Activated CD4-positive, alpha-beta memory T cell treated with anti-CD3 and anti-CD28 coated beads, Interleukin-2, amount 10 ng/mL, durations not matched to agents 7 days and 5 days (primary cell): ENCODE measurements at places on chromosomes 6 and 20. TPM values are rescaled to one million over a fixed set of nuclear protein-coding genes. Genes with fewer than 3 reads are reported as not detected.
A peak's percentile ranks its signal among the peaks of the same experiment; 100 is the strongest.

HLA-DRB1 gene
- total RNA-seq = 155 TPM

DNA sequence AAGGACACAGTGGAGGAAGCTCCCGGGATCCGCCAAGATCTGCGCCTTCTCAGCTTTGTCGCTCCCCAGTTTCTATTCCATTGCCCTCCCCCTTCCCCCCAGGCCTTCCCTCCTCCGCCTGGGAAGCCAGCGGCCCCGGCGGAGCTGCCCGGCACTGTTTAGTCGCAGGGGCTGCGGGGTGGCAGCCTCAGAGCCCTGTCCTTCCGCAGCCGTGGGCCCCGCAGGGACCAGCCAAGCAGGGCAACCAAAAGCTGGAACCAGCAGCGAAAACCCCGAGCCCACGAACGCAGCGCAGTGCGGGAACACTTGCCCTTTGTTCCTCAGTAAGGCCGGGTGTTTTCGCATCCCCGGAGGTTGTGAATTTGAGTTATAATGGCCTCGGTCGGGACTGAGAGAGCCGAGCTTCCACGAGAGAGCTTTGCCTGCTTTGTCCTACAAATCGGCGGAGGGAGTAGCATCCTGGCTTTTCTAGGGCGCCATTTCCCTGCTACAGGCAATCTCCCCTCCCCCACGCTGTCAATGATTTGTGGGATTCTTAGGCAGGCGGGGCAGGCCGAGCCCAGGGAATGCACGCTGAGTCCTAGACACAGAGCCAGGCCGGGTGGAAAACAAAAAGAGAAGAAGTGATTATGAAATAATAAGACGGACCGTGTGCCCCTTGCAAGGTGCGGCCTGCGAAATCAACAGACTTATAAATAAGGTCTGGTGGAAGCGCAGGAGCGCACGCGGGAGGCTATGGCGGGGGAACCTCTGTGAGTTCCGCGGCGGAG is 4.0 kb upstream of the TUBB2B start:
- peaks cover 43% of the 10 kb centered on the region for H3K4me1 ChIP-seq
- no peak for DNase-seq
- no peak overlapping the region for H3K27ac ChIP-seq

GRCh38 chr20:59850018-59850641 is 83.3 kb downstream of the SYCP2 start:
- H3K27me3 ChIP-seq = no peaks in the 10 kb centered on the region
- H3K4me3 ChIP-seq = no peak overlapping the region

DNA sequence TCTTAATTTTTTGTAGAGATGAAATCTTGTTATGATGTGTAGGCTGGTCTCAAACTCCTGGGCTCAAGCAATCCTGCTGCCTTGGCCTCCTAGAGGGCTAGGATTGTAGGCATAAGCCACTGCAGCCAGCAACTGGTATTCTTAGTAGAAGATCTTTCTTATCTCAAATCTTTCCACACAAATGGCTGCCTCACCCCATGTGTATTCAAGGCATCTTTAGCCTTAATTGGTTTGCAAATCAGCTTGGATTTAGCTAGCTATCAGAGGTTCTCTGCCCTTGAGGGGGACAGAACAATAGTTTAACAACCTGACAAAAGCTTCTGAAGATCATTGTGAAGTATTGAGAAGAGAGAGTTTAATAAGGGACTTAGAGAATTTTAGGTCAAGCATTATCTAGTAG is 17.9 kb upstream of the ABRACL start:
- no peaks in the 10 kb centered on the region for H3K4me1 ChIP-seq
- peaks cover 4% of the 10 kb centered on the region for H3K27me3 ChIP-seq
- no peaks in the 10 kb centered on the region for H3K36me3 ChIP-seq
- H3K27ac ChIP-seq = no peak overlapping the region

GRCh38 chr6:28865401-28866204 is 58.2 kb downstream of the TRIM27 start:
- peak overlapping the region; percentile 79 for H3K4me3 ChIP-seq
- H3K36me3 ChIP-seq = peaks cover 19% of the 10 kb centered on the region
- peaks cover 9% of the 10 kb centered on the region for H3K27me3 ChIP-seq
- H3K27ac ChIP-seq = peak overlapping the region; percentile 89
- H3K4me1 ChIP-seq = peaks cover 46% of the 10 kb centered on the region

GOPC gene
- total RNA-seq = 23.9 TPM

DNA sequence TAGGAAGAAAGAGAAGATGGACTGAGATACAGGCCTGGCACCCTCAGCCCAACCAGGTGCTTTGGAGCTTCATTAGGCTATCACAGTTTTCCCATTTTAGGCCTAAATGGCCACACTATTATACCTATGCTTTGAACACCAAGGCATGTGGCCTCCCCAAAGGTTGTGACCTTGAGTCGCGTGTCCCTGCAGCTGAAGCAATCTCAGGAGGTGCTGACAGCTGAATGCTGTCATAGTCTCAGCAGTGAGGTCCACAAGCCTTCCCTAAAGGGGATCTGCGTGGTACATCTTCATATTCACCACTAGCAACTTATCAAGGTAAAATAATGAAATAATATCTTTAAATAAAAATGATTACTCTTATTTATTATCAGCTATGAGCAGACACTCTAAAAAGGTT is 707.9 kb upstream of the NRSN1 start:
- no peaks in the 10 kb centered on the region for H3K27me3 ChIP-seq
- H3K4me3 ChIP-seq = no peak overlapping the region
- H3K36me3 ChIP-seq = no peaks in the 10 kb centered on the region
- no peaks in the 10 kb centered on the region for H3K4me1 ChIP-seq
- no peak for DNase-seq

DNA sequence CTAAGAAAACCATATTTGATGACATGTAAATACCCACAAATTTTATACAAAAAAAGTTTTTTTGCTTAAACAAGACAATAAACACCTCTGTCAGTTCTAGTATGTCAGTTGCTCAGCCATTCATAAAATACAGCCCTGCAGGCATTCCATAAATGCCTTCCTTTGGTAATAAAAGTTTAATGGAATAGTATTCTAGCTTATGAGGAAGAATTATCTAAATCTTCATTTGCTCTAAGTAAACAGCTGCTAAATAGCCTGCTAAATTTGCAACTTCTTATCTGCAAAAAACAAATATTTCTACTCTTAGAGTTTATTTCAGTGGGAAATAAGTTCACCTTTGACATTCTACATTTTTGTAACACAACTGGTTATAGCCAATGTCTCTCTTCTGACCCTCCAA is 108.8 kb downstream of the SMLR1 start:
- H3K36me3 ChIP-seq = no peaks in the 10 kb centered on the region
- no peaks in the 10 kb centered on the region for H3K4me1 ChIP-seq
- H3K27me3 ChIP-seq = no peaks in the 10 kb centered on the region
- H3K27ac ChIP-seq = no peak overlapping the region

KCNK17 gene
- not detected for total RNA-seq

RHAG gene
- total RNA-seq = not detected

GRCh38 chr20:59518881-59519706 is 85.2 kb upstream of the PHACTR3 start:
- H3K4me3 ChIP-seq = no peak overlapping the region
- peak; percentile 25 for DNase-seq
- no peaks in the 10 kb centered on the region for H3K4me1 ChIP-seq
- H3K27ac ChIP-seq = no peak overlapping the region

DNA sequence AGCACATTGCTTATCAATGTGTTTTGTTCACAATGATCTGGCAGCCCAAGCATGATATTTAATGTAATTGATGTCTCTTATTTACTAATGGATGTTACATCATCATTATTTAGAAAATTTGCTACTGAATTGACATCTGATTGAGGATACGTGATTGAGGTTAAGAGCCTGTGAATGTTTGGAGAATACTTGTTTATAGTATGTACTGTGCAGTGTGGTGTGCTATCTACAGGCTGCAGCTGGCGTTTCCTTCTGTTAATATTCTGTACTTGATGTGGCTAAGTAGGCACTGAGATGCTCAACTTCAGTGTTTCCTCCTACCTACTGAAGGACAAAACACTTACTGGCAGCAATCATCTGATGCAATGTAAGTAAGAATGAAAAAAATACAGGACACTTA is 709.6 kb upstream of the FLRT3 start:
- no peak for DNase-seq
- no peaks in the 10 kb centered on the region for H3K36me3 ChIP-seq
- H3K4me3 ChIP-seq = no peak overlapping the region

DNA sequence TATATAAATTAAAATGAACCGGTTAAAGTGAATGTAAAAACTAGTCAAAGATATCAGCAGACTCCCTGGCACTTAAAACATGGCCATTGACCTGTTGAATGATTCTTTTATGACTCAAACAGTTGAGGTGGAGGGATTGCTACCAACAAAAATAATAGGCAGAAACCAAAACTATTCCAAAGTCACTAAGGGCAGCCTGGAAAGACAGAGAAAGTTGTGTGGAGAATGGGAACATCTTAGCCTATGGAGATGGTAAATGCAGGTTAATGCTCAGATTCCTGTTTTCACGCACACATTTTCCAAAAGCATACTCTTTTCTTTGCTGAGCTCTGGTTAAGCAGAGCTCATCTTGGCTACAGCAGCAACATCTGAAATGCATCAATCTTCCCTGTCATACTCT is 553.5 kb downstream of the HACE1 start:
- no peaks in the 10 kb centered on the region for H3K27me3 ChIP-seq
- no peak overlapping the region for H3K4me3 ChIP-seq
- H3K27ac ChIP-seq = no peak overlapping the region
- H3K36me3 ChIP-seq = no peaks in the 10 kb centered on the region
- no peaks in the 10 kb centered on the region for H3K4me1 ChIP-seq

COL20A1 gene
- total RNA-seq = not detected

GRCh38 chr6:108746366-108746765 is 101.9 kb upstream of the ARMC2 start:
- no peak overlapping the region for H3K27ac ChIP-seq
- peaks cover 21% of the 10 kb centered on the region for H3K27me3 ChIP-seq
- peaks cover 8% of the 10 kb centered on the region for H3K4me1 ChIP-seq
- no peaks in the 10 kb centered on the region for H3K36me3 ChIP-seq
- H3K4me3 ChIP-seq = no peak overlapping the region

DNA sequence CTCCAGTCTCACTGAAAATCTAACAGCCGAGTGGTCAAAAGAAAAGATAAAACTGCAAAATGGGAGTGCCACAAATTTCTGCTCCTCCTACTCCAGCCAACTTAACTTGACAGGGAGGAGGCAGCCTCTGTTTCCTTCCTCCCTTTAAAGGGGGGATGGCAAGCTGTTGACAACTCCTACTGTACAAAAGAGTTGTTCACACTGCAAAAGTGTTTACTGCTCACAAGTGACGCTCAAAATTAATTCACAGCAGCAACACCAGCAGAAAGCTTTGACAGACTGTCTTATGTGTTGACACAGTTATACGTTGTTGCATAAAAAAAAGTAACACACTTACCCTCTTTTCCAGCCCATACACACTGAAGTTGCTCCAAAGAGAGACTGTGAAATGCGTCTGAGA is 169.8 kb downstream of the BACH2 start:
- no peak overlapping the region for H3K27ac ChIP-seq
- no peak overlapping the region for H3K4me3 ChIP-seq
- no peak for DNase-seq
- H3K27me3 ChIP-seq = no peaks in the 10 kb centered on the region
- peaks cover 11% of the 10 kb centered on the region for H3K36me3 ChIP-seq

RBPJL gene
- total RNA-seq = not detected

- H3K4me1 ChIP-seq = no peaks in the 10 kb centered on the region
- H3K36me3 ChIP-seq = no peaks in the 10 kb centered on the region
- peak; percentile 8 for DNase-seq
- H3K27ac ChIP-seq = no peak overlapping the region
- H3K4me3 ChIP-seq = no peak overlapping the region
- no peaks in the 10 kb centered on the region for H3K27me3 ChIP-seq
Measured at GRCh38 chr6:166725571-166725970, 98.5 kb upstream of the RPS6KA2 start.

GRCh38 chr6:116557893-116558292 is 4.3 kb downstream of the CALHM4 start:
- DNase-seq = no peak
- no peak overlapping the region for H3K4me3 ChIP-seq
- H3K27me3 ChIP-seq = peaks cover 15% of the 10 kb centered on the region
- no peak overlapping the region for H3K27ac ChIP-seq

DNA sequence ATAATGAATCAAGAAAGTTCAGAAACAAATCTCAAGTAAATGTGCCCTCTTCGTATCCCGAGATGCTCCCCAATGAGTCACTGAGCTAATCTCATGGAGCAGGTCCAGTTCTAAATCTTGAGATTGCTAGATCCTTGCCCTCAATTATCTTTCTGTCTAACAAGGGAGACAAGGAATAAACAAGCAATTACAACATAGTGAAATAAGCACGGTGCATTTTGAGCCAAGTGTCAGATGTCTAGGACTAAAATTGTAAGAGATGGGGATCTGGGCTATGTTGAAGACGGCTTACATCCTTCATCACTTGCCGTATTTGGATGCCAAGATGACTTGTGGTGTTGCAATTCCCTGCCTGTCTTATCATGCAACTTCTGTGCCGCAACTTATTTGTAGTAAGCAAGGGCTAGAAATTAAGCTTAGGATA is 56.5 kb upstream of the ADGRF1 start:
- H3K4me1 ChIP-seq = no peaks in the 10 kb centered on the region
- no peak overlapping the region for H3K27ac ChIP-seq
- H3K36me3 ChIP-seq = no peaks in the 10 kb centered on the region
- H3K4me3 ChIP-seq = no peak overlapping the region
- no peak for DNase-seq
- no peaks in the 10 kb centered on the region for H3K27me3 ChIP-seq

GRCh38 chr20:57500962-57501361 is 24.0 kb downstream of the CTCFL start:
- no peak overlapping the region for H3K27ac ChIP-seq
- peaks cover 12% of the 10 kb centered on the region for H3K4me1 ChIP-seq
- peaks cover 59% of the 10 kb centered on the region for H3K27me3 ChIP-seq
- no peak for DNase-seq
- no peak overlapping the region for H3K4me3 ChIP-seq
- no peaks in the 10 kb centered on the region for H3K36me3 ChIP-seq

FHL5 gene
- total RNA-seq = not detected

GRCh38 chr6:124033501-124033900 is 229.8 kb downstream of the NKAIN2 start:
- no peaks in the 10 kb centered on the region for H3K27me3 ChIP-seq
- H3K4me3 ChIP-seq = no peak overlapping the region
- H3K27ac ChIP-seq = no peak overlapping the region
- DNase-seq = no peak
- no peaks in the 10 kb centered on the region for H3K4me1 ChIP-seq
- H3K36me3 ChIP-seq = no peaks in the 10 kb centered on the region

DNA sequence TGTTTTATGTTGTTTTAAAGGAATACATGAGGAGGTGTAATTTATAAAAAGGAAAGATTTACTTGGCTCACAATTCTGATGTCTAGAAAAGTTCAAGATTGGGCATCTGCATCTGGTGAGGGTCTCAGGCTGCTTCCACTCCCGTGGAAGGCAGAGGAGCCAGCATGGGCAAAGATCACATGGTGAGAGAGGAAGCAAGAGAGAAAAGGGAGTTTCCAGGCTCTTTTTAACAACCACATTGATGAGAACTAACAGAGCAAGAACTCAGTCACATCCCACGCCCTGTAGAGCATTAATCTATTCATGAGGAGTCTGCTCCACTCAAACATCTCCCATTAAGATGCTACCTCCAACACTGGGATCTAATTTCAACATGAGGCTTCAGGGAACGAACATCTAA is 1666.3 kb downstream of the HACE1 start:
- no peak overlapping the region for H3K27ac ChIP-seq
- H3K4me1 ChIP-seq = no peaks in the 10 kb centered on the region
- no peak overlapping the region for H3K4me3 ChIP-seq
- no peaks in the 10 kb centered on the region for H3K36me3 ChIP-seq
- no peaks in the 10 kb centered on the region for H3K27me3 ChIP-seq
